ENCODE measurements at places on chromosomes 1 and 21.

GRCh38 chr1:116841569-116842344 lies 68.0 kb upstream of the PTGFRN start:
- DNase-seq = no peak

- DNase-seq = no peak
Observed at GRCh38 chr1:3283849-3284248, 170.6 kb upstream of the ARHGEF16 start.

DNA sequence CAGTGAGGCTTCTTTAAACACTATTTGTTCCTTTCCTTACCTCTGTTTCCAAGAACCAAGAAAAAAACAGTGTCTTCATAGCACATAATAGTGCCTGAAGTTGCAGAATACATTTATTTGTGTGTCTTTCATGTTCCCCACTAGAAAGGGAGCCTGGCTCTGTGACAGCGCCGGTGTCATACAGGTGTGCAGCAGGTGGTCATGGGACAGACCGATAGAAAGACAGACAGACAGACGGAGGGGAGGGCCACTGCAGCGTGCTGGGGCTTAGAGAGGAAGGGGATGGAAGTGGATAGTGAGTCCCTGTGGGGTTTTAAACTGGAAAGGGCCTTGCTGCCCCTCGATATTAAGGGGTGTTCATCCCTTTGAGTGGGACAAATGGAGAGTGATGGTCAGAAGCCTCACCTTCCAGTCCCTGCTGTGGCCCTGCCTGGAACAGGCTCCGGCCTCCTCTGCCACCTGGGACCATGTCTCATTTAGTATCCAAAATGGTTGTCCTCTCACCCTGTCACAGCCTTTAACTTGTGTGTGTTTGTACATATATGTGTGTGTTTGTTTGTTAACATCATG lies 152.9 kb downstream of the PGBD5 start:
- DNase-seq = no peak

GRCh38 chr1:203037509-203038190 lies 11.4 kb downstream of the PPFIA4 start:
- DNase-seq = no peak

DNA sequence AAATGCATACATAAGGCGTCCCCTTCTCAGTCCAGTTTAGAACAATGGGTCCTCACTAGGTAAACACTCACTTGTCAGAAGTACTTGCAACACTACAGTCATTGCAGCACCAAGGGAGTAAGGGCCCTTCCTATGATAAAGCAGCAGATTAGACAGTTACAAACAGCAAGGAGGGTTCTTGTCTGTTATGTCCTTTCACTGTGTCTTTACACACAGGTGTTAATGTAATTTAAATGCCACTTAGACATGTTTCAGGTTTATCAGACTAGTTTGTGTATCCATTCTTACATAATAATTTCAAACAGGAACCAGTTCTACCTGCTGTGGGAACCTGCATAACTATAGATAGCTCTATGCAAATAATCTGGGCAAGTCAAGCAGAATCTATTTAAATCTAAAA lies 105.6 kb upstream of the USH2A start:
- no peak for DNase-seq

DNA sequence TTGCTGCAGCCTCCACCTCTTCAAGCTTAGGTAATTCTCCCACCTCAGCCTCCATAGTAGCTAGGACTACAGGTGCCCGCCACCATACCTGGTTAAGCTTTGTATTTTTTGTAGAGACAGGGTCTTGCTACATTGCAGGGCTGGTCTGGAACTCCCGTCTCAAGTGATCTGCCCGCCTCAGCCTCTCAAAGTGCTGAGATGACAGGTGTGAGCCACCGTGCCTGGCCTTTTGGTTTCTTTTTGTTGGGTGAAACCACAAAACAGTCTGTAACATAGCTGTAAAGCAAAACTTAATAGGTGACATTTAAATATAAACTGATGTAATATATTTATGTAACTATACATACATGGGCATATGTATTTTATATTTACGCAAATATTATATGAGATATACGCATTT lies 3.1 kb upstream of the DNAJC11 start:
- no peak for DNase-seq

- DNase-seq = no peak
Observed at GRCh38 chr1:237888143-237888542, 2.6 kb downstream of the ZP4 start.

DNA sequence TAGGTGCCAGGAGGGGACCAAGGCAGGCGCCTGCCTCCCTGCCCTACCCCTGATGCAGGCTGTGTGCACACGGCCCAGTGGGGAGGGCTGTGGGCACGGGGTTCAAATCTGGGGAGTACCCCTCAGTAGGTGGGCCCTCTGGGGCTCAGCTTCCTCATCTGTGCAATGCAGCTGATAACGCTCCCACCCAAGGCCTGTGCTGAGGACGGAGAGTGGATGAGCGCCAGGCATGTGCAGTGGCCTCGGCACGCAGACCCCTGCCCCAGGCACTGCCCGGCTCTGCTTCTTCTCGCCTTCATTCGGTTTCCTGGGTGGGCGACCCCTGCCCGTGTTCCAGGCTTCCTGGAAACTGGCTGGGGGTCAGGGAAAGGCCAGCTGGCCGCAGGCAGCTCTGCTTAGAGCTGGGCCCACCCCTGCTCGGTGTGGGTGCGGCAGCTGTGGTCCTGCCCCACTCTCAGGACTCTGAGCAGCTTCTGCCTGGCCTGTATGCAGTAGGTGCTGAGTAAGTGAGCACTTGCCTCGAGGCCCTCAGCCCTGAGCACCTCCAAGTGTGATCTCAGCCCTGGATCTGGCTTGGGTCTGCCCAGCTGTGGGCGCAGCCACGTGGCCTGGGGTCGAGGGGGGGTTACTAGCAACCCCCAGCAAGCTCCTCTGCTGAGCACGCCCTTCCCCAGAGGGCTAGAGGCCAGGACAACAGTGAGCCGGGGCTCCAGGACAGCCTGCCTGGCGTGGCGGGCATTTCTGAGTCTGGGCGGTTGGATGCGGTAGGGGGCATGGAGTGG lies 11.9 kb upstream of the TNFRSF14 start:
- DNase-seq = no peak

- DNase-seq = no peak
Observed at GRCh38 chr1:7329868-7330615, 441.1 kb upstream of the VAMP3 start.

- no peak for DNase-seq
Observed at GRCh38 chr1:75338616-75339483, 204.7 kb downstream of the LHX8 start.

GRCh38 chr1:27650539-27651175 lies 15.7 kb upstream of the FGR start:
- no peak for DNase-seq

GRCh38 chr1:154430903-154431302 lies 25.8 kb downstream of the IL6R start:
- DNase-seq = no peak

- DNase-seq = no peak
Observed at GRCh38 chr1:79150576-79150975, 144.0 kb upstream of the ADGRL4 start.

- no peak for DNase-seq
Observed at GRCh38 chr1:203524824-203525223, 30.9 kb downstream of the OPTC start.

DNA sequence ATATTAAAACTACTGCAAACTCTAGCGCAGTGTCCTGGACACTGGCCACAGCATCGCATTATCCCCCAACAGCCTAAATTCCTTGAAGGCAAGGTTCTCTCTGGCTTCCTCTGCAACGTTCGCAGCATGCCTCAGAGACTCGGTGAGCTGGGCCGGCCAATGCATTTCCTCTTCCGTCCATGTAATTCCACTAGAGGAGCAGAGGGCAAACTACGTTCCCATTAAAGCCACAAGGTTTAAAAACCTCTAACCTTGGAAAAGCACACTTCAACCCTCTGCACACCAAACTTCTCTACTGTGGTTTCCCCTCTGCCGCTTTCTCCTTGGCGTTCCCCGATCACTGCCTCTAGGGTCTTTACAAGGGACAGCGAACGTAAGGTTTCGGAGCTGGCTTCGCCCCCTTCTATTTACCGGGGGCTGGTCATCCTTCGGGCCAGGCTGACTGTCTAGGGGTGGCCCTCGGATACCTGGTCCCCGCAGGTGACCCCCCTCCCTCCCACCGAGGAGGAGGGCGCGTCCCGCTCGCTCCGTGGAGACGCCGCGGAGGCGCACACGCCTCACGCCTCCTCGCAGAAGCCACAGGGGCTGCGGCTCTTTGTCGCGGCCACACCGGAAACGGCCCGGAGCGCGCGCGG lies 456 bp upstream of the SMYD2 start:
- peak; percentile 48 for DNase-seq

All from GDM1 (cell line).